ENCODE measurements at places on chromosomes 7 and 10.

- no peak for DNase-seq
Measured at GRCh38 chr10:114658175-114658574, at the start of gene ABLIM1. Gene ABLIM1, minus strand, starts transcription at chr10:114658275. Its CDS starts 75 bp downstream, at chr10:114658200.

DNA sequence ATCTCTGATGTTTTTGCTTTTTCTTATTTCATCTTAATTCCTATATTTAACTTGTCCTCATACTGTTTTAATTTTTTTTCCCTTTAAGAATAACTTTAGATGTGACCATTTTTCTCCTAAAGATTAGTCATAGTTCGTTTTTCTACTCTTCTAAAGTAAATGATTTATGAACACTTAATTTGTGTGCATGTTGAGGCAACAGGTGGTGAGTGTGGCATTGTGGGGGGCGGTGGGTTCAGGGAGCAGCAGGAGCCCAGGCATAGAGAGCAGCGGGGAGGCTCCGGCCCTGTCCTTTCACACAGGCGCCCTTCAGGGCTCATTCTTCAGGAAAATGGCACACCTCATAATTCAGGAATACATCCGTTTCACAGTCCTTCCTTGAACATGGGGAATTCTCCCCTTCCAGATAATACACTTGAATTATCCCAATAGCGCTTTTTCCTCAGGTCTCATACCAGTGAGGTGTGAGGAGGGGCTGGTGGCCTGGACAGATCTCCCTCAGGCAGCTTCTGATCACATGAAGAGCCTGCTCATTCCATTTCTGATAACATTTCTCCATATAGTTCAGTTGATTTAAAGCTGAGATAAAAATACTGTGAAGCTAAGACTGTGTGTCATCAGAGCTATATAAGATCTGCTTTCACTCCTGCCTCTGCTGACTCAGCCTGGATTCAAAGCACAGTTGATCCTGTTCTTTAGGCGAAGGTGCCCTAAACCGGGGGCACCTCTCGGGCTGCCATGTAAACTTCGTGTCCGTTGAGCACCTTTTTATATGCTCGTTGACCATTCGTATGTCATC, 40.2 kb downstream of the CUL1 start:
- DNase-seq, result no peak

- no peak for DNase-seq
Measured at GRCh38 chr7:101845974-101846373, 28.5 kb downstream of the CUX1 start.

DNA sequence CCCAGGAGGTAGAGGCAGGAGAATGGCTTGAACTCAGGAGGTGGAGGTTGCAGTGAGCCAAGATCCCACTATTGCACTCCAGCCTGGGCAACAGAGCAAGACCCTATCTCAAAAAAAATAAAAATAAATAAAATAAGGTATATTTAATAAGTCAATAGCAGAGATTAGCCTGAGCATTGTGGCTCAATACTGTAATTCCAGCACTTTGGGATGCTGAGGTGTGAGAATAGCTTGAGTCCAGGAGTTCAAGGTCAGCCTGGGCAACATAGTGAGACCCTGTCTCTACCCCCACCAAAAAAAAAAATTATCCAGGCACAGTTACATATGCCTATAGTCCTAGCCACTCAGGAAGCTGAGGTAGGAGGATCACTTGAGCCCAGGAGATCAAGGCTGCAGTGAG, 38.4 kb upstream of the OIT3 start:
- DNase-seq, result no peak

- no peak for DNase-seq
Measured at GRCh38 chr7:155450558-155450969, 7.4 kb upstream of the EN2 start.

- DNase-seq, result no peak
Measured at GRCh38 chr7:143351060-143351459, 11.5 kb downstream of the FAM131B start.

DNA sequence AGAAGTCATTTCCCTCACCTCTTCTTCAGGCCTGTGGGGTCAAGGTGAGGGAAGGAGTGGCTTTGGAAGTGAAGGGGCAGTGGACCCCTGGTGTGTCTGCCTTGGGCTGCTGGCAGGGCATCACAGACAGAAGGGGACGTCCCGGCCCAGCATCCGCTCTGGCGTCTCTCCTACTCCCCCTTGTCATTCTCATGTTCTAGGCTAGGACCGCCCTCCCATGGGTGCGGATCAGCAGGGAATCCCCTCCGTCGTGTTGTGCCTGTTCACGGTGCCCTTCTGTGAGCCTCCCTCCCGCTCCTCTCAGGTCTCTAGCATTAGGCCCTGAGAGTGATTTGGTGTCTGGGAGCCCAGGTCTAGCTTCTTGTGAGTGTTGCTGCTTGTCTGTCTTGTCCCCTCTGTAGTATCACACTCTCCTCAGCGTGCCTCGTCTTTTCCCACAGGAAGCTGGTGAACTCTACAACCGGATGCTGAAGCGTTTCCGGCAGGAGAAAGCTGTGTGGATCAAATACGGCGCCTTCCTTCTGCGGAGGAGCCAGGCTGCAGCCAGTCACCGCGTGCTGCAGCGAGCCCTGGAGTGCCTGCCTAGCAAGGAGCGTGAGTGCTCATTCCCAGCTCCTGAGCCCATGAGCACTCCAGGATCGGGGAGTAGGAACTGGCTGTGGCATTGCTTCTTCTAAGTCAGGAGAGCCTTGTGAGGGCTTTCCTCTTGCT, 8.5 kb downstream of the CALHM2 start:
- DNase-seq, result no peak

DNA sequence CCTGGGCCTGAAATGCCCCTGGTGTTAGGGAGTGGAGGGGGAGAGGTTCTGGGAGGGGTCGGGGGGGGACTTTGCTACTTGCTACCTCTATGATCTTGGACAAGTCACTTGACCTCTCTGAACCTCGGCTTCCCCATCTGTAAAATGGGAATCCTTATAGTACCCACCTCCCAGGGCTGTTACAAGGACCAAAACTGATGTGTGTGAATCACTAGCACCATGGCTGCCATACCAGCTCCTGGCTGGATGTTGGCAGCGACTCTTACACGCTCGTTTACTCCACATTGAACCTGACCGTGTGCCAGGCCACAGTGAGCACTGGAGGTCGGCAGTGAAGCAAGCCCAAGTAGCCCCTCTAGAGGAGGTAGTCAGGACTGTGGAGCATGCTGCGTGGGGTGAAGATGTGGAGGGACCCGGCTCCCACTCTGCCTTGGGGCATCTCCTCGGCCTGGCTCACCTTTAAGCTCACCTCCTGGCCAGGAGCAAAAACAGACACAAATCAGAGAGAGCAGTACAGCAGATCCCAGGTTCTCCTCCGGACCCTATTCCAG, 28.9 kb downstream of the PPIF start:
- DNase-seq, result no peak
